ENCODE measurements at places on chromosomes 1 and 21.
A peak's percentile ranks its signal among the peaks of the same experiment; 100 is the strongest.

- DNase-seq: no peak
Measured at GRCh38 chr1:154844297-154844681, 25.8 kb downstream of the KCNN3 start.

DNA sequence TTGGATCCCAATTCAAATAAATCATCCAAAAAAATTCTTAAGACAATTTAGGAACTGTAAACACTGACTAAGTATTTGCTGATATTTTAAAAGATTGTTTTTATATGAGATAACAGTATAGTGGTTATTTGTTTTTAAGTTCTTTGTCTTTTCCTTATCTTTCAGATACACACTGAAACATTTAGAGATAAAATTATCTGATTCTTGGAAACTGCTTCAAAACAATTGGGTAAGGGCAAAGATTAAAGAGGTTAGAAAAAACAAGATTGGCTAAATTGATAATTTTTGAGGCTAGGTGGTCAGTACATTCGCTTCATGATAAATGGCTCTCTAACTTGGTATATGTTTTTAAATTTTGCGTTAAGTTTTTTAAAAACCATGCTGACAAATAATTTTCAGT lies 117.3 kb downstream of the PSMG1 start:
- no peak for DNase-seq

DNA sequence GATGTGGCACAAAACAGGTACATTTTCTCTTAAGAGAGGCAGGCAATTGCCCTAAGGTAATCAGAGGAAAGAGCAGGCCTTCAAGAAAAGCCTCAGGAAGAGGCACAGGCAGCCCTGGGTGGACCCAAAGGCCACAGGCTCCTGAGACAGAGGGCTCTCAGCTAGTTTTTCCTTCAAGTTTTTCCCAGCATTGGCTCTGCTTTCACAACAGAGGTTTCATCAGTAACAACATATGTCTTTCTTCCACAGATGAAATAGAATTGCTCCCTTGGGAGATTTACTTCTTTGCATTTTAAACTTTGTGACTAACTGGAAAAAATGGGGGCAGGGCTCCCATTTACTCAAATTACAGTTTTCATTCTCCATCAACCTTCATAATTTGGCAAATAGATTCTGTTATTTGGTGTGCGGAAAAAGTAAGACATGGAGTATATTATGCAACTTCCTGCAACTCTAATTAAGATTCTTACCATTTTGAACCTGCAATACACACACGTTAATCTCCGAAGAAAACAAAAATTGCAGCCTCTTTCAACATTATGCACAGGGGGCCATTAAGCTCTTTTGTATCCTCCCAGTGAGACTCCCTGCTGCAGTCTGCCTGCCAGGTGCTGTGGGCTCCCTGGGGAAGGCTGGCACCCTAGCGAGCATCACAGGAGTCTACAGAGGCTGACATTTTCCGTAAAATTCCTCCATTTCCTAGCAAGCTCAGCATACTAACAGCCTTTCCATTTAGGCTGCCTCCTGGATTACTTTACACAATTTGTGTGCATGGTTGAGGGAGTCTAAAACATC lies 282.3 kb downstream of the USH2A start:
- DNase-seq: no peak

GRCh38 chr1:96722161-96722922 lies 758 bp downstream of the PTBP2 start:
- no peak for DNase-seq

DNA sequence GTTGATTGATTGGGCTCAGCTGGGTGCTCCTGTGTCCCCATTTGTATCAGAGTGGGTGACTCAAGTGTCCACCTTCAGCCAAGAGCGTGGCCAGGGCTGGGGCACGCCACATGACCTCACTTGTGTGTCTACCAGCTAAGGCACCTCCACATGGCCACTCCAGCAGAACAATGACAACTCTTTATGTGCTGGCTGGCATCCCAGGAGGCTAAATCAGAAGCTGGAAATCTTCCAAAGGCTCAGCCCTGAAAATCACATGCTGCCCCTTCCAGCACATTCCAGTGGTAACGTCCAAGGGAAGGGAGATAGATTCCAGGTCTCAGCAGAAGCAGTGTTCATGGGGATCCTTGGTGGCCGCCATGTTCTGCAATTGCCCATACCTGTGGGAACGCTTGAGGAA lies 585.5 kb downstream of the AJAP1 start:
- DNase-seq: no peak

- DNase-seq: no peak
Measured at GRCh38 chr21:29056005-29056404, 17.4 kb downstream of the CCT8 start.

- DNase-seq: no peak
Measured at GRCh38 chr1:218284377-218284916, 646 bp upstream of the RRP15 start.

DNA sequence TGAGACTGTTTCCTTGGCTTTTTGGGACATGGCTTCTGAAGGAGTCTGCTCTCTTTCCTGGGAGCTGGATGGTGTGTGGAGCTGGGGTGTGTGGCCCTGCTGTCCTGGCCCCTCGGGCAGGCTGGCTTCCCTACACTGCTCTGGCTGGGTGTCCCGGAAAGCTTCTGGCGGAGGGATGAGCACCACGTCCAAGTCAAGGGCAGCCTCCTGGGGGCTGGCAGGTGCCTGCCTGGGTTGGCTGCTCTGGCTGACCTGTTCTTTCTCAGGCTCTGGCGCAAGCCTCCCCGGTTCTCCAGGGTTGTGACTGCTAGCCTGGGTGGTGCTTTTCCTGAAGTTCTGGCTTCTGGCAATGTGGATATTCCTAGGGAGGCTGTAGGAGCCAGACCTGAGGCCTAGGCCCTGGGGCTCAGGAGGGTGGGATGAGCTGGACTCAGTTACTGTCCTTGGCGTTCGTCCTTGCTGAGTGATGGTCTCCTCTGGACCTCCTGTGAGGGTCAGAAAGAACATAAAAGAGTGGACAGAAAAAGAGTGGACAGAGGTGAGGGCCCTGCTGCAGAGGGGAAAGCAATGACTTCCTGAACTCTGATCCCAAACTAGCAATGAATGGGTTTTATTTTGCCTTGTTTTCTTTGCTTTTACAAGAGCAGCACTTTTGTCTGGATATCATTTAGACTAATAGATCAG lies 9.4 kb downstream of the C1orf116 start:
- no peak for DNase-seq

DNA sequence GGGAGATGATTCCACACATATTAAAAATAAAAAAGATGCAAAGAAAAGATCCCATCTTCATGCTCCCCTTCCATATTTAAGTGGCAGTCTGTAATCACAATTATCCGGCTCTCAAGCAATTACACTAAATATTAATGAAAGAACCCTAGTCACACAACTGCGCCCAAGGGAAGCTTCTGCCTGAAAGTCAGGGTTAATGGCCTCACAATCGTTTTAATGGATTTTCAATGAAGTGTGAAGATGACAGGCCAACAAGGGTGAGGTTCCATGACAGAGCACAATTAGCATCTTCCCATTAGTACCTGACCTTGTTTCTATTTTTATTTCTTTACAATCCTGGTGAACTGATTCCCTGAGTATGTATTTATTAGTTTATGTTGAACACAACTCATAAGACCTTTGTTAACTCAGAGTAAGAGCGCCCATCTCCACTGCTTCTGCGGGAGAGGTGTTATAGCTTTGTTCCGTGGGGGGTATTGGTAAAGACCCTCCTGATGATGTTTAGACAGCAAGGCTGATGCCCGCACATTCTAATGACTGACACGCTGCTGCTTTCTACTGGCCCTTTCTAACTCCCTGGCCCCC lies 80.9 kb downstream of the IER5 start:
- DNase-seq: no peak

DNA sequence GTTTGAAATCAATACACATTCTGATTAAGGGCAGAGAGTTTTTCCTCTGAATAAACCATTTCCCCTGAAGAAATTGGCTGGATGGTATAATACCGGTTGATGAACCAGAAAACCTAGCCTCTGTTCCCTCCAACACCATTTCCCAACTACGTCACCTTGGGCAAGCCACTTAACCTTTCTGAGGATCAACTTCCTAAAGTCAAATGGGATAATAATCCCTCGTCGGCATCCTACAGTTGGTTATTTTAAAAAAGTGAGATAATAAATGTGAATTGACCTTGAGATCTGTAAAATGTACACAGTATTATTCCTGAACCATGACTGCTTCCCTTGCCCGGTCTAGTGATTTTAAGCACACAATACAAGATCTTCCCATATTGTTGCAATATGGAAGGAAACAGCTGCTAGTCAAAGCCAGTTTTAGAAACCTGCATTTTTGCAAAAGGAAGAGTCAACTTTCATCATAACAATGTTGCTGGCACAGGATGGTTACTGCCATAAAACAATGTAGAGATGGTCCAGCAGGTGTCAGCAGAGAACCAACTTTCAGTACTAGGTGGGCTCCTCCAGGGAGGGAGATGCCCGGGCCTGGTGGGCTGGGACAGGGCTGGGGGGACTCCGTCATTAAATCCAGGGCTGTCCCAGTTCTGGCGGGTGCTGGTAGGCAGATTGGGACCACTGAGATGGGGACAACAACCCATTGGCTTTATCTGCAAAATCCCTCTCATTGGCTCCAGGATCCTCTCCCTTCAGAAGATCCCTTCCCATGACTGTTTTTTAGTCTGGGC lies 5.2 kb upstream of the HLX start:
- DNase-seq: peak; percentile 37

- DNase-seq: no peak
Measured at GRCh38 chr1:71621785-71622184, 541.0 kb upstream of the ZRANB2 start.

- peak; percentile 61 for DNase-seq
Measured at GRCh38 chr1:180269645-180270529, 39.8 kb downstream of the LHX4 start.

DNA sequence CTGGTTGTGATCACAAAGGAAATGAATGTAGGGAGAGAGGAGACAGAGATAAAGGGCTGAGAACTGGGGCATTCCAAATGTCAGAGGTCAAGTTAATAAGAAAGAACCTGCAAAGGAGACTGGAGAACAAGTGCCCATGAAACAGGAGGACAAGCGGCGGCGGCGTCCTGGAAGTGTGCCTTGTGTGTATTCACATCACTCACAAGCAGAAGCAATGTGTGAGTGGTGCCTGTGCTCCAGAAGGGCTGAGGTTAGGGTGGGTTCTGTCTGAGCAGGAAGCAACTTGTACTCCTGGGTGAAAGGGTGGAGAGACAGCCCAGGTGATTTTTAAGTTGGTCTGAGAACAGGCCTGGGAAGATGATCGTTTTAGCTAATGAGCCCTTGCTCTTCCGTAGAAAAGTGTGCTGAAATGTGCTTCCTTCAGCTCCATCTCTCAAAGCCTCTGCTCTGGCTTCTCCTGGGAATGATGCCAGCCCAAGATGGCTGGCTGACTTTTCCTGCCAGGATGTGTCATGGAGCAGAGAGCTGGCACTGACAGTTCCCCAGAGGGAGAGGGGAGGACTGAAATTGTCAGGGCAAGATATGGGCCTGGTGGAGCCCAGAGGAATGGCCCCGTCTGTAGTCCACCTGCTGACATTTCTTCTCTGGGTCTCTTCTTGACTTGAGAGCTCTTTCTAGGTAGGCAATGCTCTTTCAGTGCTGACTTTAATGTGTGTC lies 25.1 kb upstream of the PLEKHA6 start:
- no peak for DNase-seq

- DNase-seq: peak; percentile 61
Measured at GRCh38 chr1:108692724-108693655, 880 bp downstream of the PRPF38B start.

Data from RPMI8226 (cell line).